Activated naive CD4-positive, alpha-beta T cell treated with anti-CD3 and anti-CD28 coated beads for 36 hours (primary cell): ENCODE measurements at places on chromosomes 1 and 21. TPM values are rescaled to one million over a fixed set of nuclear protein-coding genes. Genes with fewer than 3 reads are reported as not detected.
A peak's percentile ranks its signal among the peaks of the same experiment; 100 is the strongest.

LCA5L gene
- not detected for total RNA-seq

C1orf87 gene
- total RNA-seq, result not detected

GRCh38 chr1:184504955-184505338, 118.1 kb downstream of the C1orf21 start:
- no peak for DNase-seq

GRCh38 chr1:168138134-168138533, 1.4 kb upstream of the GPR161 start:
- DNase-seq, result no peak

UQCRHL gene
- 1.9 TPM for total RNA-seq

GRCh38 chr1:27863538-27863915, 8.8 kb upstream of the THEMIS2 start:
- DNase-seq, result no peak

GRCh38 chr1:112358061-112358770, 37.8 kb upstream of the CTTNBP2NL start:
- no peak for DNase-seq

- DNase-seq, result peak; percentile 57
Observed at GRCh38 chr1:32334864-32335534, 1.0 kb downstream of the MARCKSL1 start.

DNA sequence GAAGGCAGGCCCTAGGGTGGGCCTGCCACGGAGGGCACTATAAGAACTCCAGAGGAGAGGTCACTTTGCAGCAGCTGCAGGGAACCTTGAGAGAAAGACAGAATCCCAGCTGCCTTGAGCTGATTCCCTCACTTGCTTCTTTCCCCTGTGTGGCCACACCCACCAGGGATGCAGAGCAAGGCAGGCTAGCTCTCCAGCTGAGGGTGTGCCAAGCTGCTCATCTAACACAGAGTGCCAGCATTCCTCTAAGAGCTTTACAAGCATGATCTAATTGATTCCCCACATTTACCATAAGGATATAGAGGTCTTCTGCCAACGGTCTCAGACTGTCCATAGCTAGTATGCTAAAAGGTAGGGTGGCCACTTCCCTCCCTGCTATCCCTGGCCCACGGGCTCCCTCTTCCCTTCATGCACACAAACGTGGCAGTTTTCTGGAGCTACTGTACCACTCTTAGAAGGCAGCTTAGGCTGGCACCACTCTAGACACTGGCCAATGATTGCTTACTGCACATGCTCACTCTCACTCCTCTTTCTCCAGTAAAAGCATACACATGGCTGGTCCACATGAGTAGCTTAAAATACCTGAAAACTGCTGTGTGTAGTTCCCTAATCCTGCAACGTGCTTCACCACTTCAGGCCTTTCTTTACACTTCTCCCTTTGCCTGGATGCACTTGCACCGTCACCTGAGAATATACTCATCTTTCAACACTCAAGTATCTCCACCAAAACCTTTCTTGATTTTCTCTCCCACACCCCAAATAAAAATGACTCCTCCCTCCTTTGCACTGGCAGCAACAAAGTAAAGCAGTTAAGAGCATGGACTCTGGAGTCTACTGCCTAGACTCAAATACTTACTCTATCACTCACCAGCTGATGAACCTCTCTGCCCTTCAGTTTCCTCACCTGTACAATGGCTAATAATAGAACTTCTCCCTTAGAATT, 57.7 kb downstream of the DMAP1 start:
- no peak for DNase-seq

PCP4L1 gene
- total RNA-seq, result 0.37 TPM

GRCh38 chr1:53944469-53945182, 873 bp downstream of the IFT25 start:
- peak; percentile 16 for DNase-seq

- no peak for DNase-seq
Observed at GRCh38 chr1:178122283-178122682, 28.4 kb downstream of the RASAL2 start.

DNA sequence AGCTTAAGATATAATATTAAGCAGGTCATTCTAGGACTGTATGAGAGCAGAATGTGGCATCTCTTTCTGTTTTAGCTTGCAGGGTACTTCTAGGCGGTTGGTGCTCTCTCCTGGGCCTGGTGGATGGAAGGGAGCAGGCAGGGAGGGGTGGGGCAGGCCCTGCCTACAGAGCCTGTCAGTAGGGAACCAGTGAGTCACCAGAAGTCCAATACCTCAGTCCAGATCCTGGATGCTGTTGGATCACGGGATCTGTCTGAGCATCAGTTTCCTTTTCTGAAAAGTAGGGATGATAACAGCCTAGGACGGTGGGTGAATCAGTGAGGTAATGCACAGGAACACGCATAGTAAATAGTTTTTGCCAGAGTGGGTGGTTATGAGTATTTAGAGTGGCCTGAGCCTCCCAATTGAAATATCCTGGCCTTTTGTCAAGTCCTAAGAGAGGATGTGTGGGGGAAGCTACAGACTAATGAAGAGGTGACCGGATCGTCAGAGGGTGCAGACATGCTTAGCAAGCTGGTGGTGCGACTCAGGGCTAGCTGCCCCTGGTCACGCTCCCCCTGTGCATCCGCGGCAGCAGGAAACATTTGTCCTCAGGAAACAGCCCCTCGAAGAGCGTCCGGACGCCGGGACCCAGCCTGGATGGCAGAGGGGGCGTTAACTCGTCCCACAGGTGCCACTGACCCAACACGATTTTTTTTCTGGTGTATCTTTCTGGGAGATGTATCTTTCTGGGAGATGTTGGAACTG, 23.9 kb downstream of the NAV1 start:
- no peak for DNase-seq

GCSAML gene
- not detected for total RNA-seq

DNA sequence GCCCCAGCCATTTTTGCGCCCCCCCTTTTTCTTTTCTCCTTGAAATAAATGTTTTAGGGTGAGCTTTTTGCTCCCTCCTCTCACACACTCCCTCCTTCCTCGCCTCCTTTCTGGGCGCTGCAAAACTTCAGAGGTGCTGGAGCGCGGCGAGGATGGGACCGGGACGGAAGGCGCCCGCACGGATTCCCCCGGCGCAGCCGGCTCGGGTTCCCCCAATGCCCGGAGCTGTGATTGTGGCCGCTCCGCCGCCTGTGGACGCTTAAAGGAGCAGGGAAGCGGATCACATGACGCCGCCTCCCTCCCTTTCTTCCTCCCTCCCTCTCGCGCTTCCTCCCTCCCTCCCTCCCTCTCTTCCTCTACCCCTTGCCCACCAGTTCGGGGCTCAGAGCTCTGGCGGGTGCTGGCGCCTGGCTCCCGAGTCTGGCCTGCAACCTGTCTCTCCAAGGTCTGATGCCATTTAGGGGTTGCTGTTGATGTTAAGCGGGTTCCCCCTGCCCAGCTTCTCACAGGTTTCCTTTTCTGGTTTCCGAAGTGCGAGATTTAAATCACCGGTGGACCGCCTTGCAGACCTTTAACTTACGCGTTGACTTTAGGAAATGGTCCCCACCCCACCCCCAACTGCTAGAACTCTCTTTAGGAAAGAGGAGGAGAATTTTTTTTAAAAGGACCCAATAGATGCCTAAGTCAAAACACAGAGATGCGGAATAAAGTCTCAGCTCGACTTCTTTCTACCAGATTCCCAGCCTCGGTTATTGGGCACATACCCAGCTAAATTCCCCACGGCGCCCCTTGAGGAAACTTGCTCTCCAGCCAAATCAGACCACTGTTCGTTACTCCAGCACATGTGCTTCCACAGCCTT, at the start of gene WLS:
Gene WLS (minus strand): TSS at position 235 of the 860 bp plus-strand sequence. CDS start 224 bp downstream, at position 11.
- DNase-seq, result no peak

DNA sequence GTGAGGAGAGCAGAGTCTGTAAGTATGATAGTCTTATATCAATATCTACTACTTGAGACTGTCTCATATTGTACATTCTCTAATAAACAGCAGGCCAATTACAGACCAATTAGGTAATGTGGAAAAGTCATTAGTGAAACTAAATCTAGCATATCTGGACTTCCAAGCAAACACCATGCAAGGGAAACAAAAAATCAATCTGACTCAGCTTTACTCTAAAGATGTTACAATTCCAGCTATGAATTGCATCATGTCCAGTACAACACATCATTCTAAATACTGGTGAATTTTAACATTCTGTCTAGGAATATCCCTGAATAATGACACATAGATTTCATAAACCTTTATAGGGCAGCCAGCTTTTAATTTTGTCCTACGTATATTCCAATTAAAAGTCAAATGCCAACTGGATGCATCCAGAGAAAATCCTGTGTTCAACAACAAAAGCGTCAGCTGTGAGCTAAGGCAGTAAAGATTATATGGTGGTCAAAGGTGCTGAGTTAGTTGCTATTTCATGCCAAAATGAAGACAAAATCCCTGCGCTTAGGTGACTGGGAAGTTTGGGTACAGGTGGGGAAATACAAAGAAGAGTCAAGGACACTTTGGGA, 159.3 kb downstream of the TTLL7 start:
- DNase-seq, result no peak

FAM177B gene
- total RNA-seq, result not detected

DNA sequence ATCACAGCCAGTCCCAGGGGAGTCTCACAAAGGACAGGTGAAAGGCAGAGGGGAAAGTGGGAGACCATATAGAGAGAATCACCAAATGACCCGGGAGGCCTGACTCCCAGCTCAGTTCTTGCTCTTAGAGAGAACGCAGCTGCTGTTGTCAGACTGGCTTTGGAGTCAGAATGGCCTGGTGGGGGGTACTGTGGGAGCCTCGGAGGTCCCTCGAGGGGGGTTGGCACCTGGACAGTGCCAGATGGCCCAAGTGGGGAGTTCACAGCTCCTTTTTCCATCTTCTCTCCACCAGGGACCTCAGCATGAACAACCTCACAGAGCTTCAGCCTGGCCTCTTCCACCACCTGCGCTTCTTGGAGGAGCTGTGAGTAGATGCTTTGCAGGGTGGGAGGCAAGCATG, 31.5 kb downstream of the LGR6 start:
- DNase-seq, result no peak

DNA sequence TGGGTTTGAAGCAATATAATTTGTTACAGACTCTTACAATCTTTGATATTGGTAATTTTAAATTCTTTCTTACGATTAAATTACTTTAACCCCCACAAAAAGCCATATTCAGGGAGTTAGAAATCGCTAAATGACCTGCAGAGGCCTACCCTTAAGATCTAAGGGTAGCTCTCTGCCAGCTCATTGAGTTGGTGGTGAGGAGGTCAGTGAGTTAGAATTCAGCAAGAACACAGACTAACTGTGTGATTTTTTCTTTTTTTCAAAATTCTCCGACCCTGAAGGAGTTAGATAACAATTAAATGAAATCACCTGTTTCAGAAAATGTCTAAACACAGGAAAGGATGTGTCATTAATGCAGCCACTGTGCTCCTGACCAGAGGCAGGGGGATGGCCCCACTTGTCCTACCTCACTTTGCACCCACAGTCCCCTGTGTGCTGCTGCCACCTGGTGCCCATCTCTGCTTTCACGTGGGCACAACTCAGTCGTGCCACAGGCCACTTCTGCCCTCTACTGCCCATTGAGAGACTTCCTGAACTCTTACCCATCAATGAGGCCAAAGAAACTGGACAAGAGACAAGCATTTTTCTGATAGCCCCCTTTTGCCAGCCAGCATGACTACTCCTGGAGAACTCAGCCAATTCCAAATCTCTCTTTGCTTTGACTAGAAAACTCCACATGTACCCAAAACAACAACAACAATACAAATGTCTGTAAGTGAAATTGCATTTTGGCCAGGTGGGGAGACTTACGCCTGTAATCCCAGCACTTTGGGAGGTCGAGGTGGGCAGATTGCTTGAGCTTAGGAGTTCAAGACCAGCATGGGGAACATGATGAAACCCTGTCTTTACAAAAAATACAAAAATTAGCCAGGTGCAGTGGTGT, 8.4 kb downstream of the CFAP45 start:
- peak; percentile 87 for DNase-seq

GRCh38 chr1:56216218-56216617, 363.1 kb downstream of the PLPP3 start:
- DNase-seq, result no peak

TACSTD2 gene
- total RNA-seq, result not detected

DNA sequence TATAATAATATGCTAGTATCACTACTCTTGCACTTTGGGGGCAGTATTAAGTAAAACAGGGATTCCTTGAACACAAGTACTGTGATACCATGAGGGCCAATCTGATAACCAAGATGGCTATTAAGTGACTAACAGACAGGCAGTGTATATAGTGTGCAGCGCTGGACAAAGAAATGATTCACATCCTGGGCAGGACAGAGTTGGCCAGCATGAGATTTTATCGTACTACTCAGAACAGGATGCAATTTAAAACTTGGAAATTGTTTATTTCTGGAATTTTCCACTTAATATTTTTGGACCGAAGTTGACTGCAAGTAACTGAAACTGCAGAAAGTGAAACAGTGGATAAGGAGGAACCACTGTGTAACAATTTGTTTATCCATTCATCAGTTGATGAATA, 74.6 kb downstream of the DNTTIP2 start:
- DNase-seq, result no peak

SEC16B gene
- total RNA-seq, result not detected

- peak; percentile 89 for DNase-seq
Observed at GRCh38 chr1:26692211-26692792, 3.5 kb upstream of the ARID1A start.

NGF gene
- not detected for total RNA-seq

DNA sequence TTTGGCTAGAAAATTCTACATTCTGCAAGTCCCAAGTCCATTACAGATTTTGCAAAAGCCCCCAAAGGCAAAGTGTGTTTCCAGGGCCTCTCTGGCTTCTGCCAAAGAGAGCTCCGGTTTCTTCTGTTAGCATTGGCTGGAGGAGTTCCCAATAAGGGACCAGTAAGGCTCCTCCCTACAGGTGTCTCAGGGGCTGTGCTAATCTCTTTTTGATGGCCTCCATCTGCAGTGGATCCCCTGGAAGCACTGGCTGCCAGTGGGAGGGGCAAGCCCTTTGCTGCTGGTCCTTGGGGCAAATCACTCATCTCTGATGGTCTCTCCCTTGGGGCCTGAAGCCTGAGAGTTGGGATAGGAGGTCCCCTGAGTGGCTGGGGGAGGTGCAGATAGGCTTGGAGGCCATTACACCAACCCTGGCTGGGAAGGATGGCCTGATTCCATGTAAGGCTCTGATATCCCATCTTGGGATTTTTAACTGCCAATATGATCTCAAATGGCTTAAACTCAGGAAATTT, 89.1 kb upstream of the USP24 start:
- no peak for DNase-seq

ADAMTSL4 gene
- 1.3 TPM for total RNA-seq

GRCh38 chr1:1204425-1204920, 1.9 kb downstream of the TNFRSF18 start:
- no peak for DNase-seq

TRIM67 gene
- not detected for total RNA-seq

- no peak for DNase-seq
Observed at GRCh38 chr1:240663169-240663879, 51.4 kb upstream of the GREM2 start.

DNALI1 gene
- total RNA-seq, result not detected

GRCh38 chr21:45417951-45418300, 13.0 kb downstream of the COL18A1 start:
- no peak for DNase-seq

DNA sequence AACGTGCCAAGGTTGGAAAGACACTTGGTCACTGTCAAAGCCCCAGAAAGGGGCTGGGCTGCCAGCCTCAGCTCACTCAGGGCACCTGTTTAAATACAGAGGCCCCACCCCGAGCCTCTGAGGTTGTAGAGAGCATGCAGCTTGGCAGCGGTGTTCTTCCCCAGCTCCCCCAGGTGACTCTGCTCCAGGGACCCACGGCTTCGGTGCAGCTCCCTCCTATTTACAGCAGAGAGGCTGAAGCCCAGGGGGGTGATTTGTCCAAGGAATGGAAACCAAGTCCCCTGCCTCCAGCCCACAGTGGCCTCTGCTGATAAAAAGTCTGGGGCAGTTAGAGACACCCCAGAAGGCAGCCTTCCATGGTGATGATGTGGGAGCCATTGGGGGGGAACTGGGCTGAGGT, 9.1 kb upstream of the C1QA start:
- no peak for DNase-seq

S100A2 gene
- total RNA-seq, result 0.74 TPM
